NCI-H1436 (cell line): ENCODE measurements at places on chromosomes 1 and 21.
A peak's percentile ranks its signal among the peaks of the same experiment; 100 is the strongest.

- no peak for DNase-seq
Measured at GRCh38 chr1:52102336-52103013, 39.4 kb upstream of the ZFYVE9 start.

DNA sequence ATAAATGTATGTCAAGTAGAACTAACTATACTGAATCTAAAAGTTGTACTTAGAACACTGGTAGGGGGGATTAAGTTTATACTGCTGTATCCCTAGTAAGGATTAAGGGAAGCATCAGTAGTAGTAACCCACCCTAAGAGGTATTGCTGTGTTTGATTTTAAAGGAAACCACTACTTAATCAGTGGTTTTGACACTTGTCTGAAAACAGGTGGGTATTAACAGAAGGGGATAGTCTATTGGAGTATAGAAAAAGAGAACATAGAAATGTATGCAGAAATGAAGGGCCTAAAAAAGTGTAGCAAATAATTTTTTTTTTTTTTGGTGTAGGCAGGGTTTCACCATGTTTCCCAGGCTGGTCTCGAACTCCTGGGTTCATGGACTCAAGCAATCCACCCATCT lies 2.2 kb downstream of the MIGA1 start:
- DNase-seq: no peak

GRCh38 chr1:210978316-210978973 lies 155.5 kb downstream of the KCNH1 start:
- no peak for DNase-seq

- no peak for DNase-seq
Measured at GRCh38 chr1:174413632-174414031, 34.1 kb upstream of the GPR52 start.

- DNase-seq: no peak
Measured at GRCh38 chr1:94677714-94678113, 136.2 kb upstream of the F3 start.

DNA sequence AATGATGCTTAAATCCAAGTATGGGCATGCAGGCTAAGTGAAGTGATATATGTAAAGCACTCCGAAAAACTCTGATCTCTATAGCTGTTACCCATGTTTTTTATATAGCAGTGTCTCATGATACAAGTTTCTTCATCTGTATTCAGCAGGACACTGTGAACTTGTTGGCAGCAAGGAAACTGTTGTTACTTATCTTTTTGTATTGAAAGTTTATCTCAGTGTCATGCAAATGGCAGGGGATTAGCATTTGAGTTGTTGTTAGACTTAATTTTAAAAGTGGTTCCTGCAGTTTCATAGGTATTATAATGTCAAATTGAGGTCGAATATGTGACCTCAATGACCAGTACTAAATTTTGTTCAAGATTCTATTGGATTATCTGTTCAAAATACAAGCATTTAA lies 47.9 kb downstream of the NCAM2 start:
- DNase-seq: no peak

DNA sequence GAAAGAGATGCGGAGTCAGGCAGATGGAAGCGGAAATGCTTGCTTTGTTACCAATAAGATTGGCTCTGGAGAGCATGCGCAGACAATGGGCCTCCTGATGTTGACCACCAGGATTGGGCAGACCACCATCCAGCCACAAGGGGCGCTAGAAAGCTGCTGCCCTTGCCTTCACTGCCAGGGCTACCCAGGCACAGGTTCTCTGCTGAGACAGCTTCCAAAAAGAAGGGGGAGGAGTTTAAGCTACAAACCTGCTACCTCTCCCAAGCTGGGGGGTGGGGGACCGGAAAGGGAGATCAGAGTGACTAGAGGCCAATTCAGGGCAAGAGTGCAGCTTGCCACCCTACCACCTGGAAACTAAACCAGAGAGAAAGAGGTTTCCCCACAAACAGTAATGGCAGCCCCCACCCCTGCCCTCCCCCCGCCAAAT lies 369.7 kb downstream of the RRAGC start:
- DNase-seq: peak; percentile 5

DNA sequence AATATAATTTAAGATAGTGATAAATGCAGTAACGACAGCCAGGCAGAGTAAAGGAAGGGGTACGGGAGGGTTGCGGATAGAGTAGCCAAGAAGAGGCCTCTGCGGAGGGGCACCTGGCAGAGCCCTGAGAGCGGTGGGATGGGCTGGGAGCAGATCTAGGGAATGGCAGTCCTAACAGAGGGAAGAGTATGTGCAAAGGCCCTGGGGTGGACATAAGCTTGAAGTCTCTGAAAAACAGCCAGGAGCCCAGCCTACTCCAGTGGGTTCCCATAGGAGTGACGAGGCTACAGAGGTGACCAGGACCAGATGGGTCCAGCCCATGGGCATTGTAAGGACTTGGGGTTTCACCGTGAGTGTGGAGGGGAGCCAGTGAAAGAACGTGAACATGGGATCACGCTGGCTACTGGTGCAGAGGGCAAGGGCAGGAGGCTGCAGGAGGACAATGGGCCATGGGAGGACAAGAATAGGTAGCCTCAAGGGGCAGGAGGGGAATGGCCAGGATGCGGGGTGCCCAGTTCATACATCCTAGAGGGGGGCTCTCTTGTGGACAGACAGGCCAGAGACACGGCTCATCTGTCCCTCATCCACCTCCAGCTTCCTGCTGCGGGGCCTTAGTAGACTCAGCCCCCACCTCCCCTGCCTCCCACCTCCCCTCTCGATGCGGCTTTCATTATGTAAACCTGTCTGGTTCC lies 185.7 kb upstream of the VAMP3 start:
- DNase-seq: no peak

GRCh38 chr1:100542285-100542684 lies 4.3 kb downstream of the GPR88 start:
- no peak for DNase-seq

GRCh38 chr1:40717955-40718354 lies 26.5 kb downstream of the NFYC start:
- DNase-seq: no peak

DNA sequence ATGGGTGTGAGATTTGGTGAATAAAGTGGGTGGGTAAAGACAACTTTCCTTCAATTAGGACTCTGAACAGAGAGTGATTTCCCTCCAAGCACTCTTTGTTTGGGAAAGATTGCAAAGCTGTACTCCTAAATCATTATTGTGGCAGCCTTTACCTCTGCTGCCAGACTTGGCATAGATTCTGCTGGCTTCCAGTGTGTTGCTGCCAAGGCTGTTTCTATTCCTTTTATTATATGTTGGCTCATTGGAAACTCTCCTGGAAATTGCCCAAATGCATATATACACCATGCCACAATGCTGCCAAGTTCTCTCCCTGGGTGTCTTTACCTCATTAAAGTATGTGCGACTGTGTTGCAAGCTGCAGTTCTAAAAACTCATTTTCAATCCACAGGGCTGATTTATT lies 668.0 kb downstream of the MRPL39 start:
- DNase-seq: no peak

GRCh38 chr1:47662068-47662467 lies 224.2 kb downstream of the FOXD2 start:
- DNase-seq: no peak

DNA sequence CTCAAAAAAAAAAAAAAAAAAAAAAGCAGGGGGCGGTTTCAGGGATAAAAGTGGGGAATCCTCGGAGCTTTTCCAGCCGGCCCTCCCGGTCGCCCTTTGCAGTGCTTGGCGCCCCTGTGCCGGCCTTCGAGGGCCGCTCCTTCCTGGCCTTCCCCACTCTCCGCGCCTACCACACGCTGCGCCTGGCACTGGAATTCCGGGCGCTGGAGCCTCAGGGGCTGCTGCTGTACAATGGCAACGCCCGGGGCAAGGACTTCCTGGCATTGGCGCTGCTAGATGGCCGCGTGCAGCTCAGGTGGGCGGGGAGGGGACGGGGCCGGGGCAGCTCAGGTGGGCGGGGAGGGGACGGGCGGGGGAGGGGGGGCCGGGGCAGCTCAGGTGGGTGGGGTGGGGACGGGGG lies 25.3 kb downstream of the RNF223 start:
- DNase-seq: no peak

DNA sequence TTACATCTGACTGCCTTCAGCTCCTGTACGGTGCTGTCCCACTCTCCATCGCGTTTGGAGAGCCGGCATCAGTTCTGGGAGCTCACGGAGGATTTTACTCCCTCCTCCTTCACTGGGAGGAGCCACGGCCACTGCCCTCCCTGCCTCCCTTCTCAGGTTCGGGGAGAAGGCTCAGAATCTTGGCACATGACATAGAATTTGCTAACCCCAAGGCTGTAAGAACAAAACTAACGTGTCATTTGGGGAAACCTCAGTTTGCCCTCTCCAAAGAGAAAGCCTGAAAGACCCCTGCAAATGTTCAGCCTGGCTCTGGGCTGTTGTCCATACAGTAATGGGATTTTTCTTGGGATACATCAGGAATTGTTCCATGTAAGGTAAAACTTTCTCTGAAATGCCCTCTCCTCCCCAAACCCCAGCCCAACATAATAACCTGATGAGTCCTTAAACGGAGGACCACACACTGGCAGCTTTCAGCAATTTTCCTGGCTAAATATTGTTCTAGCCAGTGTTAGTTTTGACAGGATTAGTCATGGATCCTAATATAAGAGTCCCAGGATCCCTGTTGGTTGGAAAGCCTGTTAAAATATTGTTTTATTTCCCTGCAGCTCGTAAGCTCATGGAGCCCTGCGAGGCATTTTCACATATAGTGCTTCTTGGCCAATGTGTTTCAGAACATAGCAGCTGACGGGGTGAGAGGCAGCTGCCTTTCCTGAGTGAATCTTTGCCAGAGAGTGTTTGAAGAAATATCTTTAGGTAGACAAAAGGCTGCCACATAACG lies 98.8 kb downstream of the RHOU start:
- no peak for DNase-seq

DNA sequence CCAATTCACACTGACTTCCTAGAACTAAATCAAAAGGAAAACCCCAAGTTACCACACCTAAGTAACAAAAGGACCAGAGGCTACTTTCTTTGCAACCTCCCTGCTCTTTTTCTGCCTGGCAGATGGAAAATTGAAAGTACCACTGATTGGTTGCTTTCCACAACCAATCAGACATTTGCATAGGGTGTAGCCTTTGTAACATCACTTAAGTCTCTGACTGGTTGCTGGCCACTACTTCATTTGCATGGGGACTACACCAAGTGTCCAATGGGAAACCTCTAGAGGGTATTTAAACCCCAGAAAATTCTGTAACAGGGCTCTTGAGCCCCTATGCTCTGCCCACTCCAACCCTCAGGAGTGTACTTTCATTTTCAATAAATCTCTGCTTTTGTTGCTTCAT lies 365.0 kb downstream of the LTN1 start:
- DNase-seq: no peak

DNA sequence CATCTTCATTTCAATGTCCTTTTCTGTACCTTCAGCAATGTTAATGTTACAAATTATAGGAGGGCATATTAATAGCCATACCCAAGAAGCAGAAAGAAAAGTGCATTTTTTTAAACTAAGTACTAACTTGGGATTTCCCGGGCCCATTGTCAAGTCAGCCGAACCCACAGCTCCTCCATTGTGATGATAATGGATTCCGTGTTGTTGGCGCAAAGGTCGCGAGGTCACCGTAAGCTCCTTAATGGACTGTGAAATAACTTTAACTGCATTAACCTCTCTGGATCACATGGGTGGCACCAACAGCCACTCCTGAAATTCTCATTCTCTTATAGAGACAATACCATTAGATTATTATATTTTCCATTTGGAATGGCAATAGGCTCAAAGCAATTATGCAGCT lies 250.6 kb upstream of the RRP15 start:
- no peak for DNase-seq

DNA sequence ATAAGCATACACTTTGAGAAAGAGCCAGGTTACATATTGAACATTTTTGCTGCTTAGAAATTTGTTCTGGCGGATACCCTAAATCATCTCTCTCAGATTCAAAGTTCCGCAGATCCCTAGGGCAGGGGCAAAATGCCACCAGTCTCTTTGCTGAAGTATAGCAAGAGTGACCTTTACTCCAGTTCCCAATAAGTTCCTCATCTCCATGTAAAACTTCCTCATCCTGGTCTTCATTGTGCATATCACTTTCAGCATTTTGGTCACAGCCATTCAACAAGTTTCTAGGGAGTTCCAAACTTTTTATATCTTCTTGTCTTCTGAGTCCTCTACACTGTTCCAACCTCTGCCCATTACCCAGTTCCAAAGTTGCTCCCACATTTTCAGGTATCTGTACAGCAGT lies 23.3 kb upstream of the LYPD8 start:
- no peak for DNase-seq

- no peak for DNase-seq
Measured at GRCh38 chr1:83697961-83698360, 301.0 kb downstream of the TTLL7 start.

GRCh38 chr21:27649323-27649722 lies 682.4 kb upstream of the ADAMTS5 start:
- no peak for DNase-seq

GRCh38 chr1:110554871-110555801 lies 36.2 kb upstream of the KCNA10 start:
- DNase-seq: no peak

GRCh38 chr1:3011127-3011526 lies 10.1 kb upstream of the ACTRT2 start:
- DNase-seq: no peak

DNA sequence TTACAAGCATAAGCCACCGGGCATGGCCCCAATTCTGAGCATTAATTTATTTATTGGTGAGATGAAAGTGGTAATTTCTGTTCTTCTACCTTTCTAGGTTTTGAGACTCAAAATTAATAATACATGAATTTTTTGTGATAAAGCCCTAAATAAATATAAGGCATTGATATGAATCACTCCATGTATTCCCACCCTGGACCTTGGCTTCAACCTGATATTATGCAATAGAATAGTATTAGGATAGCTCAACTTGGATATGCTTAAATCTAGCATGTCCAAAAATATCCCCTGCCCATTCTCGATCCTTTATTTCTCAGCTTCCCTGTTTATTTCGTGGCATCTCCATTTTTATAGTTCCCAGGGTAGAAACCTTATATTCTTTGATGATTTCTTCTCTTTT lies 2.5 kb downstream of the AGL start:
- DNase-seq: no peak

- DNase-seq: no peak
Measured at GRCh38 chr1:10187026-10187334, 23.4 kb upstream of the KIF1B start.

DNA sequence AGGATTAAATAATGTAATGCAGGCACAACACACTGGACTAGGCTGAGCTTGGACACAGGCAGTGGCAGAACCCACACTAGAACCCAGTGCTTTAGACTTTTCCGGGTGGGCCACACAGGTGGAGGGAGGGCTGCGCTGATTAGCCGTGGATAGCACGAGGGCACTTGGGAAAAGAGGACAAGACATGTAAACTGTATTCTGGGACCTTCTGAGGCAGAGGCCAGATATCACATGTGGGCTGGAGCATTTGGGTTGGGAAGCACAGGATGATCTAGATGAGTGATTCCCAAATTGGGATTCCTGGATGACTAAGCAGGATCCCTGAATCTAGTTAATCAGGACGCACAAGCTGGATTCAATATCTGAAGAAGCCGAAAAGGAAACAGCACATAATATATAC lies 20.3 kb upstream of the A3GALT2 start:
- no peak for DNase-seq

- DNase-seq: no peak
Measured at GRCh38 chr1:48102766-48103165, 105.6 kb upstream of the TRABD2B start.
